Left renal cortex interstitium (tissue), 4 donors: ENCODE measurements at places on chromosomes 1 and 21.

- DNase-seq = no peak
Observed at GRCh38 chr1:159843459-159843858, 16.8 kb downstream of the SLAMF8 start.

DNA sequence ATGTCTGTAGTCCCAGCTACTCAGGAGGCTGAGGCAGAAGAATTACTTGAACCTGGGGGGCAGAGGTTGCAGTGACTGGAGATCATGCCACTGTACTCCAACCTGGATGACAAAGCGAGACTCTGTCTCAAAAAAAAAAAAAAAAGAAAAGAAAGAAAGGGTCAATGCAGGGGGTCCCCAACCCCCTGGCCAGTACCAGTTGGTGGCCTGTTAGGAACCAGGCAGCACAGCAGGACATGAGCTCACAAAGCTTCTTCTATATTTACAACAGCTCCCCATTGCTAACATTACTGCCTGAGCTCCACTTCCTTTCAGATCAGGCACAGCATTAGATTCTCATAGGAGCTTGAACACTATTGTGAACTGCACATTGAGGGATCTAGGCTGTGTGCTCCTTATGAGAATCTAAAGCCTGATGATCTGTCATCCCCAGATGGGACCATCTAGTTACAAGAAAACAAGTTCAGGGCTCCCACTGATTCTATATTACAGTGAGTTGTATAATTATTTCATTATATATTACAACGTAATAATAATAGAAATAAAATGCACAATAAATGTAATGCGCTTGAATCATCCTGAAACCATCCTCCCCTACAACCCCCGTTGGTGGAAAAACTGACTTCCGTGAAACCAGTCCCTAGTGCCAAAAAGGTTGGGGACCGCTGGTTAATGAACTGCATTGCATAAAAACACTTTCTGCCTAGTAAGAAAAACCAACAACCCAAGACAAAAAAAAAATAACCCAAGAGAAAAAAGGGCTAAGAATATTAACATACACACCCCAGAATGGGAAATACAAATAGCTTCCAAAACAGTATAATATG is 2.8 kb downstream of the ZBTB8OS start:
- DNase-seq = no peak

GRCh38 chr1:93638307-93638847 is 43.3 kb downstream of the BCAR3 start:
- no peak for DNase-seq

DNA sequence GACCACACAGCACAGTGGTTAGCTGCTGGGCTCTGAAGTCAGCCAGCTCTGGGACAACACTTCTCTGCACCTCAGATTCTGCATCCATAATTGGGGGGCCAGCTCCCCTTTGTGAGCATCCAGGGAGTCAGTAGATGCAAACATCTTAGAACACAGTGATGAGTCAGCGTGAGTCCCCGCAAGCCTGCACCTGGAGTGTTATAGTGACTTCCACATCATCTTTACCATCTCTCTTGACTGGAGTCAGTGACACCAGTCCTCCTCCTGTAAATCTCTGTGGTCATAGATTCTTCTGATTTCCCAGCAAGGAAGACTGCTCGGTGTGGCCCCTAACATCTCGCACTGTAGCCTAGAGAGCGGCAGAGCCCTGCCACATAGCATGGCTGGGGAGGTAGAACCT is 13.9 kb upstream of the EDN2 start:
- no peak for DNase-seq

- DNase-seq = no peak
Observed at GRCh38 chr1:218347723-218348627, 2.8 kb downstream of the TGFB2 start.

- DNase-seq = no peak
Observed at GRCh38 chr1:21251773-21252471, 38.3 kb downstream of the ECE1 start.

DNA sequence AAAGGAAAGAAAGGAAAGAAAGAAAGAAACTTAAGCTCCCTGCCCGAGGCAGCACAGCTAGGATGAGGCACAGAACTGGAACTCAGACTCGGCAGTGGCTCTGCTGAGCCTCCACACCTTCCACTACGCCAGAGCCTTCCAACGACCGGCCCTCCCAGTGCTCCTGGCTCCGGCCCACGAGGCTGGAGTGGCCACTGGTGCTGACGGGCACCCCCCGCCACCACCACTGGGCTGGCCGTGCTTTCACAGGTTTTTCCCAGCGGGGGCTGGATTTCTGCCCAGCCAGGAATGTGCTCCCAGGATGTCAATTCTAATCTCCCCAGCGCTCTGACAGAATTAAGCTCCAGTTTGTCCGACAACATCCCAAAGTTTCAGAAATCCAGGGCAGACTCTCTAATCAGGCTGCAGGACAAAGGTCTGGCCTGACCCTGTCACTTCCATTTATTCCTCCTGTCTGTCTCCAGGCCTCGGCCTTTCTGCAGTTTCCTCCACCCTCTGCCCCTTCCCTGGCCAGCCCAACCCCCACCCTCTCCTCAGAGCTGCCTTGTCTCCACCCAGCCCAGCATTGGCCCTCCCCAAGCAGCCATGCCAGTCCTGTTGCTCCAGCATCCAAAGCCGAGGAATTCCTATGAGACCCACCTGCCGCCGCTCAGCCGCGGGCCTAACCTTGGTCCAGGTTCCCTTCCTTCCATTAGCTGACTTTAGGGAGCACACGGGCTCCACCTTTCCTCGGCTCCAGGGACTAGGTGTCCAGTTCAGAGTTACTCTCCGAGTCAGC is 81.9 kb downstream of the CASZ1 start:
- DNase-seq = no peak

- DNase-seq = no peak
Observed at GRCh38 chr1:20308569-20308968, 17.9 kb downstream of the VWA5B1 start.

GRCh38 chr1:47997289-47998200 is at the start of gene TRABD2B:
TRABD2B (minus strand) TSS chr1:47997385.
- peak; percentile 78 for DNase-seq

- DNase-seq = no peak
Observed at GRCh38 chr1:70092526-70092925, 112.9 kb downstream of the LRRC40 start.

- no peak for DNase-seq
Observed at GRCh38 chr1:101004670-101005069, 20.9 kb downstream of the DPH5 start.

- DNase-seq = no peak
Observed at GRCh38 chr1:109027841-109028240, 14.1 kb downstream of the WDR47 start.

DNA sequence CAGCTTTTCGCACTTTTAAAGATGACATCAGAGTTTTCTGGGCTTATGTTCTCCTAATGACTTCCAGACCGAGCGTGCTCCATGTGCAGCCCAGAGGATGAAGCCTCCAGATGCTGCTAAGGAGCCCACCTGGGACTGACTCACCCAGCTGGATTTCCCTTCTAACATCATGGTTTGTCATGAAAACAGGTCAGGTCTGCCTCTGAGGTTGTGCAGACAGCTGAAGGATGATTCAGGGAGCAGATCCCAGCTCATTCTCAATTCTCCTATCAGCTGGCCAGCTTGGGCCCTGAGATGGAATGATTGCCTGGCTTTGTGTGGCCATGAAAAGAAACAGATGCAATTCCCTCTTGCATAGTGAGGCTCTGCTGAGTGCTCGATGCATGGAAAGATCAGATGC is 123.9 kb upstream of the DUSP10 start:
- no peak for DNase-seq

- no peak for DNase-seq
Observed at GRCh38 chr1:159121526-159121925, 45.0 kb upstream of the AIM2 start.

- DNase-seq = no peak
Observed at GRCh38 chr1:241240069-241240468, 116.9 kb downstream of the RGS7 start.

DNA sequence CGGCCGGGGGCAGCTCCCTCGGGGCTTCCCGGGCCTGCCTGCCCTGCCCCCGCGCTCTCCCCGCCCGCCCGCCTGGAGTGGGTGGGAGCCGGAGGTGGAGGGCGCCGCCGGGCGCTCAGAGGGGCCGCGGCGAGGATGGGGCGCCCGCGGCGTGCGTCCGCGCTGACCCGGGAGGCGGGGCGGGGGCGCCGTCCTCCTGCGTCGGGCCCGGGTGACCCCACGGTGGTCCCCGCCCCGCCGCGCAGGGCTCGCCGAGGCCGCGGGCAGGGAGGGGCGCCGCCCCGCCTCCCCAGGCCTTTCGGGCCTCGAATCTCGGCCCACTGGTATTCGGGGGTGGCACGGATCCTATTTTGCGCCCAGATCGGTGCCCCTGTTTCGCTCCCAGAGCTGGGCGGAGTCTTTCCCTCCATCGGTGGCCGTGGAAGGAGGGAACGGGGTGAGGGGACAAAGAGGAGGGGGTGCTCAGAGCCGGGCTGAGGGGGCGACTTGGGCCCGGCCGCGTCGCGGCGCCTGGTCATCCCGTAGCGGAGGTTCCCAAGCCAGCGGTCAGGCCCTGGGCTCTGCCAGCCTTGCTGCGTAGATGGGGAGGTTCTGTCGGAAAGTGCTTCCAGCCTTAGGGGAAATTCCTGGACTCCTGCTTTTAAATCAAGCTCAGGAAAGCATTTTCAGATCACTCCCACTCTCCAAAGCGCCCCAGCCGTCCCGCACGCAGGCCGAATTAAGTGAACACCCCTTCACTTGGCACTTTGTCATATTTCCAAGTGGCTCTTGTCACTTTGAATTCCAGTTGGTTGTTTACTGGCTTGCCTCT is 545 bp downstream of the PATJ start:
- peak; percentile 47 for DNase-seq

DNA sequence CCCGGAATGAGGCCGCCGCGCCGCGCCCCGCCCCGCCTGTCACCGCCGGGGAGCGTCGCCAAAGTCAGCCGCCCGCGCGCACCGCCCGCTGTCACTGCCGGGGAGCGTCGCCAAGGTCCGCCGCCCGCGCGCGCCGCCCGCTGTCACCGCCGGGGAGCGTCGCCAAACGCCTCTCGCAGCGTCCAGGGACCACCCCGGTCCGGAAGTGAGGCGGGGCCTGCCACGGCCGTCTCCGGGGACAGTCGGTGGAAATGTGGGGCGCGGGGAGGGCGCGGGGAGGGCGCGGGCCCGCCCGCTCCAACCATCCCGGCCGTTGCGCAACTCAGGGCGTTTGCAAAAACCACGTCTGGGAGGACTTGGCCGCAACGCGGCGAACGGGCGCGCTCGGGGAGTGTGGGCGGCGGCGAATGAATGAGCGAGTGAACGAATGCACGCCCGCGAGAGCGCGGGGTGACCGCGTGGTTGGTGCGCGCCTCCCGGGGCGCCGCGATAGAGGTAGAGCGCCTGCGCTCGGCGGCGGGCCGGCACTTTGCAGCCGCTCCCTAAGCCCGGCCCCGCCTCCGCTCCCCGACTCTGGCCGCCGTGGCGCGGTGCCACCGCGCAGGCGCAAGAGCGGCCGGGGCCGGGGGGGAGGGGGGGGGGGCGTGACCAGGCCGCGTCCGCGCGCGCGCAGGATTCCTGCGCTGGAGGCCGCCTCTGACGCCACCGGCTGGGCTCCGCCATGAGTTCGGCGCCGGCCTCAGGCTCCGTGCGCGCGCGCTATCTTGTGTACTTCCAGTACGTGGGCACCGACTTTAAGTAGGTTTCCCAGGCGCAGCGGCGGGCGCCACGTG is at the start of the genes ACAP3 and PUSL1:
TSS of gene ACAP3 (minus strand) at position 8 of the 833 bp plus-strand sequence. CDS start 115 bp downstream, outside the sequence.
TSS of gene PUSL1 (plus strand) at position 675 of the 833 bp plus-strand sequence. CDS start at position 722, 47 bp downstream.
- DNase-seq = peak; percentile 68

- no peak for DNase-seq
Observed at GRCh38 chr1:226654046-226654667, 84.9 kb downstream of the ITPKB start.
